ENCODE measurements at places on chromosomes 3 and 15. TPM values are rescaled to one million over a fixed set of nuclear protein-coding genes. Genes with fewer than 3 reads are reported as not detected.
A peak's percentile ranks its signal among the peaks of the same experiment; 100 is the strongest.

GRCh38 chr15:60121845-60122244 is 117.7 kb downstream of the FOXB1 start:
- DNase-seq, result no peak

DNA sequence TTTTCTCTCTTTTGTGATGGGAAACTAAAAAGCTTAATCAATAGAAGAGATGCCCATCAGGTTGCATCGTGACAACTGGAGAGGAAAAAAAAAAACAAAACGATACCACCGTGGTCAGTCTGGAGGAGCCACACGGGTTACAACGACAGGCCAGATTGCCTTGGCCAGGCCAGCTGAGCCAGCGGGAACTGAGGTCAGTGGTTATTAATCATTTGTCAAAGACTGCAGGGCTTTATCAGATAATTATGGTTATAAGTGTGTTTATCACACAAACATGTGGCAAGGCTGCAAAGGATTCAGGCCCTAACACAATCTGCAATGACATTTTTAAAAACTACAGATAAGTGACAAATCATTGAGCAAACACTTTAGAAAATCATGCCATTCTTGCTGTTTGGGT is 135.0 kb upstream of the FAM3D start:
- DNase-seq, result no peak

- DNase-seq, result no peak
Observed at GRCh38 chr3:52456800-52457183, 1.4 kb downstream of the NISCH start.

DNA sequence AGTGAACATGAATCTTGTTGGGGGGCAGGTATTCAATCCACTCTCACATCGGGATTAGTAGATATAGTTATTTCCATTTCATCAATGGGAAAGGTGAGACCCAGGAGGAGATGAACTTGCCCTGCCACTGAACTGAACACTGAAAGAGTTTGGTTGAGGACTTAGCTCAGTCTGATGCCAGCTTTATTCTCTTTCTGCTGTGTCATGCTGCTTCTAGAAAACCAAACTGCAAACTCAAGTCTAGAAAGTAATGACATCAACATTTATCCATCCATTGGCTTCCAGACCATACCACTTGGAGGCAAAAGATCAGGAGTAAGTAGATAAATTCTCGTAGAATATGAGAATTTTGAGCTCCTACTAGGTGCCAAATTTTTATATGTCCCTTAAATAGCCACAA is 288.0 kb upstream of the CTNNB1 start:
- DNase-seq, result no peak

DNA sequence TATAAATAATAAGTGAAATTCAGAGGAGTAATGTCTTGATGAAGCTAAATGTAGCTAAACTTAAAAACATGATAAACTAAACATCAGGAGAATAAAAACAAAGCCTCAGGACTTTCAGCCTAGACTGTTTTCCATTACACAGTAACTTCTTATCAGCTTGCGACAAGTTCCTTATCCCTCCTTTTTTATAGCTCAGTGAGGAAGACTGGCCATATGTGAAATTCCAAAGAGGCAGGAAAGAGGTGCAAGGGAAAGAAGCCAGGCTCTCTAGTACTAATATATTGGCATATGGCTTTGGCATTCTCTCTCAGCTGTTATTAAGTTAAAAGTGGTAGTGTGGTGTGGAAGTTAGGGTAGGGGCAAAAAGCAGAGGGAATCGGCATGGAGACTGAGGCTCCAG is 4.4 kb downstream of the COX17 start:
- DNase-seq, result no peak

DNA sequence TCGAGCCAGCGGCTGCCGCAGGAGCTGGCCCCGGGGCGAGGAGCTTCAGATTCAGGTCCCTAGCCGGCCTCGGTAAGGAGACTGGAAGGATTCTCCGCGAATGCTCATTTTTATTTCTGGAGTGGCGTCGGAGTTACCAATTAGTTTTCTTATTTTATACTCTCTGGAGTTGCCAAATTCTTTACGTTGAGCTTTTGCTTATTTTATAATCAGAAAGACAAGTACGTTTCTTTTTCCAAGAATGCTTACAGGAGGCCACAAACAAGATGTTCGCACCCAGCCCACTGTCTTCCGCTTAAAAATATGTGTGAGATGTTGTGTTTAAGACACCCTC is 453 bp upstream of the GPR156 start:
- DNase-seq, result no peak

DNA sequence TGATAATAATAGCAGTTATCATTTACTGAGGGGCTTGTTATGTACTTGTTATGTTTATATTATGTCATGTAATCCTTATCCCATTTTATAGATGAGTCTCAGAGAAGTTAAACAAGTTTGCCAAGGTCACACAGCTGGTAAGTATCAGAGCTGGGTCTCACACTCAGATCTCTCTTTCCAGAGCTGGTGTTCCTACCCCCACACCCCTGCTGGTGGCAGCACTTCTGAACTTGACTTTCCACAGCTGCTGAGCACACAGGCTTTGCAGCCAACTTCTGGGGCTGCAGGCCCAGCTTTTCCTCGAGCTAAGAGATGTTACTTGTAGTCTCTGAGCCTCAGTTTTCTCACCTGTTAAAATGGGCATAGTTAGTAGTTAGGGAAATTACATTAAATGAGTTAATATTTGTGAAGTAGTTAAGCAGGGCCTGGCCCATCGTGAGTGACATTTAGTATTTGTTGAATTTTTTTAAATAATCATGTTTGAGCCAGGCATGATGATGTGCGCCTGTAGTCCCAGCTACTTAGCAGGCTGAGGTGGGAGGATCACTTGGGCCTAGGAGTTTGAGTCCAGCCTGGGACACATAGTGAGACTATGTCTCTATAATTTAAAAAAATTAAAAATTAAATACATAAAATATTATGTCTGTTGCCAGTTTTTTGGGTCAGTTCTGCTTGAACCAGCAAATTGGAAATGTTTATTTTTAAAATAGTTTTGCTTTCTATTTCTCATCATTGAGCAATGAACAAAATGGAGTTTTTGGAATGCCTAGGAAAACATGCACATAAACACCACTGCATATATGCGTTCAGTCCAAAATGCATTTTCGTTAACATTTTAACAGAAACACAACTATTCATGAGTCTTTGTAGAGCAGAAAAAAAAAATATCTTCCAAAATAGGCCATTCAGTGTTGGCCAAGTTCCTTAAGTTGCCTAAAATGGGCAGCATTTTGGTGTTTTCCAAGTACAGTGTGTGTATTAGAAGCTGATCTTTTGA is 87.3 kb downstream of the SMAD6 start:
- DNase-seq, result peak; percentile 70

DNA sequence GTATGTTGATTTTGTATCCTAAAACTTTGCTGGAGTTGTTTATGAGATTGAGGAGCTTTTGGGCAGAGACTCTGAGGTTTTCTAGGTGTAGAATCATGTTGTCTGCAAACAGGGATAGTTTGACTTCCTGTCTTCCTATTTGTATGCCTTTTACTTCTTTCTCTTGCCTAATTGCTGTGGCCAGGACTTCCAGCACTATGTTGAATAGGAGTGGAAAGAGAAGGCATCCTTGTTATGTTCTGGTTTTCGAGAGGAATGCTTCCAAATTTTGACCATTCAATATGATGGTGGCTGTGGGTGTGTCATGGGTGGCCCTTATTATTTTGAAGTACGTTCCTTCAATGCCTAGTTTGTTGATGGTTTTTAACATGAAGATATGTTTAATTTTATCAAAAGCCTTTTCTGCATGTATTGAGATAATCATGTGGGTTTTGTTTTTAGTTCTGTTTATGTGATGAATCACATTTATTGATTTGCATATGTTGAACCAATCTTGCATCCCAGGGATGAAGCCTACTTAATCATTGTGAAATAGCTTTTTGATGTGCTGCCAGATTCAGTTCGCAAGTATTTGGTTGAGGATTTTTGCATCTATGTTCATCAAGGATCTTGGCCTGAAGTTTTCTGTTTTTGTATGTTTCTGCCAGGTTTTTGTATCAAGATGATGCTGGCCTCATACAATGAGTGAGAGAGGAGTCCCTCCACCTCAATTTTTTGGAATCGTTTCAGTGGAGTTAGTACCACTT is 188.1 kb downstream of the MINAR1 start:
- DNase-seq, result no peak

DNA sequence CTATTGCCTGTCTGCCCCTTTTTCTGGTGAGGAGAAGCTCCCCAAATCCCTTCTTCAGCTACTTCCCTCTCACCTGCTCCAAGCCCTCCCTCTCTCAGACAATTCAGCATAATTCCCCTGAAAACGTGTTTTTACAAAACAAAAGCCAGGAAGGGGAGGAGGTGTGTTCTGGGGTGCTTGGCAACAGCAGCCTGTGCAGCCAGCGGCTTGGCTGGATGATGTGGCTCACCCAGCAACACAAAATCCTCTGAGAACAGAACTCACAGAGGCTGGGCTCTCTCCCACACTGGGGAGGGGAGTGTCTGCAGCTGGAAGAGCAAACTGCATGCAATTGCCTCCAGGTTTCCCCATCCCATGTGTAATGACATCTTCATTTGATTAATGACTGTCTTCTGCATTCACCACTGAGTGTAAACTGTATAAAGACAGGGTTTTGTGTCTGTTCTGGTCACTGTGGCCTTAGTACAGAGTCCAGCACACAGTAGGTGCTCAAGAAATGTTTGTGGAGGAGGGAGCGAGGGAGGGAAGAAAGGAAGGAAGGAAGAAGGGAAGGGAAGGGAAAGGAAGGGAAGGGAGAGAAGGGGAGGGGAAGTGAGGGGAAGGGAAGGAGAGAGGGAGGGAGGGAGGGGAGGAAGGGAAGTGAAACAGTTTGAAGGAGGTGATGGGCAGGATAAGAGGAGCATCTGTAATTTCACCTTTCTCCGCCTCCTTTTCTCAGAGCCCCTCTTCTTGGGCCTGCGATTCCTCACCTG is 70.1 kb upstream of the GLCE start:
- DNase-seq, result peak; percentile 72

DNA sequence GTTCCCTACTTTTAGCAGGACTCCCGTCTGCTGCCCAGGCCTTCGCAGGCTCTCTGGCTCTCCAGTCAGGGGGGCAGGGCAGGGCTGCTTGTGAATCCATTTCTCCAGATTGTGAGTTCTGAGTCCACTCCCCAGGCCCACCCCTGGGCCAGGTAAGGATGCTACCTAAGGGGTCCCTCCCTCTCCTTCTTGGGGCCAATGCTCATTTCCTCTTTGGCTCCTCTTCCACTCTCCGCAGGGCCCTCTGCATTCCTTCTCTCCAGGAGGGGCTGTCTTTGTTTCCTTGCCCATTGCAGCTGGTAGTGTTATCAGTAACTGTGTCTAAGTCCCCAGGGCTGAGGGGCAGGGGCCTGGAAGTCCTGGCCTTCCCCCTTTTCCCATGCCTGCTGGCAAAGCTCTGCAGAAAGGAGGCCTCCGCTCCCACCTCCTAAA is 13.0 kb upstream of the CACNA2D2 start:
- DNase-seq, result no peak

DNA sequence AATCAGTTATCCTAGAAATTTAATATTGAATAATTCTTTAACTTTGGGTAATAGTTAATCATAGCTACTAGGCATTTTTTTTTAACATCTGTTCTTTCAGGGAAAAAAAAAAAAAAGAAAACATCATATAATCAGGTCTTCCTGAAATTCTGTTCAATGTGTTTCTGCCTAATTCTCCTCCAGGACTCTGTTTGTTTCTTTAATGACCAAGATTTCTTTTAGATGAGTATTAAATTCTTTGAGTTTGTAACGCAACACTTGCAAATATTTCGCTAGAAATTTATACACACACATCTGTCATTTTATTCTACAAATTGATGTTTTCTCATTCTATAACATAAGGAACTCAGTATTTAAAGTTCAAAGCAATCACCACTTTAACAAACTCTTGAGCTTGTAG is 56.7 kb downstream of the ALCAM start:
- DNase-seq, result no peak

- DNase-seq, result no peak
Observed at GRCh38 chr15:31324186-31324585, 2.4 kb upstream of the KLF13 start.

- no peak for DNase-seq
Observed at GRCh38 chr3:150451329-150452048, 43.4 kb downstream of the TSC22D2 start.

GRCh38 chr15:31352911-31353811 is 26.5 kb downstream of the KLF13 start:
- peak; percentile 85 for DNase-seq

GPR27 gene
- not detected for total RNA-seq

KLHL40 gene
- not detected for total RNA-seq

CCDC54 gene
- total RNA-seq, result not detected

TRIM59 gene
- 45.5 TPM for total RNA-seq

RASA2 gene
- total RNA-seq, result 10.9 TPM

WNT7A gene
- total RNA-seq, result not detected

ARL14 gene
- not detected for total RNA-seq

CPNE4 gene
- 0.13 TPM for total RNA-seq

PPP1R14D gene
- total RNA-seq, result not detected

LSAMP gene
- total RNA-seq, result under 0.01 TPM

Data from LHCN-M2 (cell line).